ENCODE measurements at places on chromosomes 6 and 20. TPM values are rescaled to one million over a fixed set of nuclear protein-coding genes. Genes with fewer than 3 reads are reported as not detected.

DNA sequence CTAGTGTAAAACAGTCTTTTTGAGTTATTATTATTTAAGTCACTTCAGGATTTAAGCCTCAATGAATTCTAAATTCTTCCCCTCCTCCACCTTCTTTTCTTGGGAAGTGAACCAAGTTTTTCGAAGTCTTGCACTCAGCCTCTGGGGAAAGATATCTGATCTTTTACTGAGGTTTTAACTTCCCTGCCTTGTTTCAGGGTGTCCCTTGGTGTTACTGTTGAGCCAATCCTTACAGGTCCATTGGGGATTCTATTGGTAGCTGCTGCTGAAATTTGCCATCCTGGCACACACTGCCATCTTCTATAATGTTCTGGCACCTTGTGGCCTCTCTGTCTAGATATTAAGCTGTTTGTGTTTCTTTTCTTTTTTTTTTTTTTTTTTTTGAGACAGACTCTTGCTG, 31.7 kb downstream of the BEND6 start:
- no peak for DNase-seq

- DNase-seq = peak; percentile 83
These were observed 105.5 kb downstream of the AGPAT4 start for GRCh38 chr6:161168281-161168891.

- no peak for DNase-seq
These were observed 33.4 kb upstream of the SRPK1 start for GRCh38 chr6:35954333-35954732.

- no peak for DNase-seq
These were observed 6.2 kb downstream of the CPXM1 start for GRCh38 chr20:2794202-2794748.

The TPMT gene
- 13.1 TPM for total RNA-seq

All from cardiac muscle cell (in vitro differentiated cells and primary cell).